ENCODE measurements at places on chromosomes 1 and 21.

- no peak for DNase-seq
These were observed 1.4 kb downstream of the RAVER2 start for GRCh38 chr1:64745986-64746940.

DNA sequence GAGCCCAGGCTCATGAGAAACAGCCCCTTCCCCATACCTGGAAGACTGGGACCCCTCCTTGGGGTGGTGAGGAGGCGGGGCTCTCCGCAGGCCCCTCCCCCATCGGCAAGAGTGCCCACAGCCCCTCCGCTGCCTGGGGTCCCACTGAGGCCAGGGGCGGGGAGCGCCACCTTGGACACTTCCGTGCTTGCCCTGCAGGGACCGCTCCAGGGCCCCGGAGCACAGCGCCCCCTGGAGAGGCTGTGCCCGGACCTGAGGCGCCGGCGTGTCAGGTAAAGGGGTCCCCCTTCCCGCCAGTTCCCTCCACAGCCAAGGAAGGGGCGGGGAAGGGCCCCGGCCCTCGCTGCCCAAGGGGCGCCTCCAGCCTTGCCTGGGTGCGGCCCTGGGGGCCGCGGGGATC is 21.5 kb downstream of the INAVA start:
- no peak for DNase-seq

GRCh38 chr1:44962729-44963128 is 23.7 kb downstream of the EIF2B3 start:
- no peak for DNase-seq

DNA sequence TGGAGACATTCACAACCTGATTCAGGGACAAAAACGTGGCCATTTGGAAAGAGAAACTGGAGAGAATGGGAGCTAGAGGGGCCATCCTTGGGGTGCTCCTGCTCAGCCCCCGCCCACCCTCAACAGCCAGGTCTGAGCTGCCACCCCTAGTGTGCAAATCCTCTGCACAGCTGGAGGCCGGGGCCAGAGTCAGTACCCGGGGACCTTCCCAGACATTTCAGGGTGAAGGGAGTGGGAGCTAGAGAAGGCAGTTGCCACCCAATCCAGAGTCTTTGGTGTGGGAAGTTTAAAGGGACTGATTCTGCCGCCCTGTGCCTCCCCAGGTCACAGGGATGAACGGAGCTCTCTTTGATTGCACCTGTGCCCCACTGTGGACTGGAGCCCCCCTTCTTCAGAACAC is 397.4 kb downstream of the MATN1 start:
- DNase-seq: no peak

DNA sequence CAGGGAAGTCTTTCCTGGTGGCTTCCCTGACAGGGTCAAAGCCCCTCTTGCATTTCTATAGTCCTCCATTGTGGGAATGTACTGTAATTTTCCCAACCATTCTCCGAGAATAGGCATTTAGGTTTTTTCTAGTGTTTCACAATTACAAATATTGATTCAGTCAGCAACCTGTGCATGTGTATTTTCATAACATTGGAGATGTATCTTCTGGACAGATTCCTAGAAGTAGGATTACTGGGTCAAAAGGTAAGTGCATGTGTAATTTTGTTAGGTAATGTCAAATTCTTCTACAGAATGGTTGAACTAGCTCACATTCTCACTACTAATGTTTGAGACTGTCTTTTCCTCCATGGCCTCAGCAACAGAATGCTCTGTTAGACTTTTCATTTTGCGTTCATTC is 8.3 kb upstream of the PLA2G2A start:
- no peak for DNase-seq

- DNase-seq: no peak
These were observed 10.9 kb downstream of the MYBPHL start for GRCh38 chr1:109295712-109296415.

DNA sequence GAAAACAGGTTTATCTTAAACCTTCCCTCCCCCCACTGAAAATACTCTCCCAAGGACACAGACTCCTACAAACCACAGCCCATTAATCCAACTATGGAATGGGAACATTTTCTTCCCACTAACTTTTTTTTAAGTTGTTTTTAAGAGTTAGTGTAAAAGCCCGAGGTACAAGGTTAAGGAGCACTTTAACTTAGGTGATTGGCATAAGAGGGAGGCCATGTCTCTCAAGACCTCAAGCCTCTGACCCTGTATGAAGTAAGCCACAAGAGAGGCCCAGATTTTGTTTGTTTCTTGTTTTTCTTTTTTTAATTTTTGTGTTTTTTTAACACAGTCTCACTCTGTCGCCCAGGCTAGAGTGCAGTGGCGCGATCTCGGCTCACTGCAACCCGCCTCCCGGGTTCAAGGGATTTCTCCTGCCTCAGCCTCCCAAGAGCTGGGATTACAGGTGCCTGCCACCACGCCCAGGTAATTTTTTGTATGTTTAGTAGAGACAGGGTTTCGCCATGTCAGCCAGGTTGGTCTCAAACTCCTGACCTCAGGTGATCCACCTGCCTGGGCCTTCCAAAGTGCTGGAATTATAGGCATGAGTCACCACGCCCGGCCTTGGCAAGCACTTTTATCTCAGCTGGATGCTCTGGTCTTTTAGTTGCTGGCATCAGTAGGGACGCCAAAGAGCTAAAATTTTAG is 14.4 kb downstream of the ARMH1 start:
- no peak for DNase-seq

DNA sequence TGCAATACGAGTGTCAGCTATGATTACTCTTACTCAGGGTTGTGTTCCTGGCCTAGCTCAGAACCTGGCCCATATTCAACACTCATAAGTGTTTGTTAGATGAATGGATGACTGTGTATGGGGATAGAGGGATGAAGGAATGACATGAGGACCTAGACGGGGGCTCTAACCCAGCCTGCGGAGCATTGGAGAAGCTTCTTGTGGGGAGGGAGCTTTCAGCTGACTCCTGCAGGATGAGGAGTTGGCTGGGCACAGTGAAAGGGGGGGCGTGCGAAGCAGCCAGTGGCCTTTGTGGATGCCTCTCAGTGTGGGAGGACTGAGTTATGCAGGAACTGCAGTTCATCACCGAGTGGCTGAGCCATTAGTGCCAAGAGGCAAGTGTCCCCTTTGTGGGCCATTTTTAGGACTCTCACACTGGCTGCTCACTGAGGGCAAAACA is 1.2 kb upstream of the EXTL1 start:
- DNase-seq: no peak

DNA sequence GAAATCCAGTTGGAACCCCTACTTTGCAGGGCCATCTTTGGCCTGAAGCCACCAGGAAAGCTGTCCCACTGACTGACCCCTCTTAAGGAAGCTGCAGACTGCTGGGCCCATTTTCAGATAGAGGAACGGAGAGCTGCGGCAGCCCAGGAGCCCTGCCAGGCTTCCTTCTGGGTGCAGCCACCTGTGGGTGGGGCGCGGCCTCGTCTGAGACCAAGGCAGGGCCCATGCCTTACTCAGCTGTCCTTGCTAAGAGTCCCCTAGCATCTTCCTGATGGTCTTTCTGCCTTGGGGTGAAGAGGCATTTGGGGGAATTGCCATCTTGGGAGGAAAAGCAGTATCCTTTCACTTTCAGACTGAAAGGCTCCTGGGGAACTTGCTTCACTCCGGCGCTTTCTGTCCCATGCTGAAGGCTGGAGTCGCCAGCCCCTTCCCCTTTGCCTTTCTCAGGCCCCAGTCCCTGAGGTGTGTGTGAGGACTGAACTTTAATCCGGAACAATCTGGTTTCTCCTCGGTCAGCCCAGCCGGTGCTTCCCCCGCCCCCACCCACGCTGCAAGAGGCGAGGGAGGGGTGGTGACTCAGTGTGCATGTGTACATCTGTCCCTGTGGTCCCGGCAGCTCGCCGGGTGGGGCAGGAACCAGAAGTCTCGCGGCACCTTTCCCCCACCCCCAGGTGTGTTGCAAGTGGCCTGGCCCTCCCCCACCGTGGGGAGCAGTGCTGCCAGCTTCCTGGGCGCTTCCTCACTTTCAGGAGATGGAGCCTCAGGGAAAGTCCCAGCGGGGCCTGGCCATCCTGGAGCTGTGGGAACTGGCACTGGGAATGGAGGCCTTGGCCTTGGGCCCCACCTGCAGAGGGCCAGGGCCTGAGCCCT is 5.1 kb downstream of the ZC3H12A start:
- DNase-seq: peak; percentile 90

- DNase-seq: no peak
These were observed 31.5 kb downstream of the LGR6 start for GRCh38 chr1:202225131-202225530.

DNA sequence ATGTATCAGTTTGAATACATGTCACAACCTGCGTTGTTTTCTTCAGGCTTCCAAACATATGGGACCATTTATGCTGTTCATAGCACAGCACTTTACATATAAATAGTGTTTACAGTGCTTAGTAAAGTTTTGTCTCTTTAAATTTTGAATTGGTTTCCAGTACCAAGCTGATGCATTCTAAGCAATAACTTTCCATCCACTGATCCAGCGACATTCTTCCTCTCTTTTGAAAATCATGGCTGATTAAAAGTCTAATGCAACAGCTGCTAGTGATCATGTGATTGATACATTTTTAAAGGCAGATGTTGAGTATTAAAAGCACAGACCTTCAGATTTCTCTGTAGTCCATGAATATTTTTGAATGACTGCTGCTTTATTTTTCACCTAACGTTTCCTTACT is 154.9 kb downstream of the PTPRC start:
- DNase-seq: no peak

DNA sequence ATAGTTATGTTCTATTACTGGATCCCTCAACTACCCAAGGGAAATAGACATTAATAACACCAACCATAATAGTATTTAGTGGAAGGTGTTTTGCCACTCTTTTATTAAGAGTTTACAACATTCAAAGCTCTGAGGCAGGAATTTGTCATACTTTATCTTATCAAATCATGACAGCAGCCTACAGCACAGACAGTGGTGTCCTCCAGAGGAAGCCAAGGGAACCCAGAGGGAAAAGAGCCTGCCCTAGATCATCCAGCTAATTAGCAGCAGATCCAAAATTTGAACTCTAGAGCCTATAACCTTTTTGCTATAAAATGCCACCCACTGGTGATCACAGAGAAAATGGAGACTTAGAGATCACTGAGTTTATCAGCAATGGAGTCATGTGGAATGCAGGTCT is 18.2 kb downstream of the VAV3 start:
- DNase-seq: no peak

GRCh38 chr1:215730600-215730999 is 163.5 kb downstream of the KCTD3 start:
- no peak for DNase-seq

DNA sequence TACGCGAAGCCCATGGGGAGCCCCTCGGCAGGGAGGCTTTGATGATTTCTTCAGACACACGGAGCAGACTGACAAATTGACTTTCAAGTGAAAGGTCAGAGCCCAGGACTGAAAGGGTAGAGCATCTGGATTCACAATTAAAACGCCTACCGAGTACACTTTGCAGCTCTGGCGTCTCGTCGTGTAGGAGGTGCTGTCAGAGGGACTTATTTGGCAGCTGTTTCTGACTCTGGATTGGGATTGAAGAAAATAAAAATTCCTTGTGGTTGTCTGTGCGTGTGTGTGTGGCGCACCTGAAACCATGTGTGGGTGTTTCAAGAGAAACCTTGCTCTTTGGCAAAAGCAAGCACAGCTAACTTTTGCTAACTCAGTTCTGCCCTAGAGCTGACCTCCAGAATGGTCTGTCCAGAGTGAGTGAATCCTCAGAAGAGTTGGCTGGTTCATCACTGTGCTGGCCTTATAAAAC is 348.7 kb downstream of the HLX start:
- DNase-seq: no peak

DNA sequence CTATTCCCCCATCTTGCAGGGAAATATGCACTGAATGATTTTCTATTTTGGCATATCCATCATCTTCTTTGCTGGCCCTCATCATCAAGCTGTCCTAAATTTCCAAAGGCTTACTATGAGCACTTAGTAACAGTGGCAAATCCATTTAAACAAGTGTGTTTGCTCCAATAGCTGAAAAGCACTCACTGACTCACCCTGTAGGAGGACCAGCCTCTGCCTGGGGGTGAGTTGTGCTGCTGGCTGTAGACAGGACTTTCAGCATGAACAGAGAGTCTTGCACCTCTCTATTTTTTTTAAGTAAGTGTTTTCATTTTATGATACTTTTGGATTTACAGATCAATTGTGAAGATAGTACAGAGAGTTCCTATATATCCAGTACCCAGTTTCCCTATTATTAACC is 97.3 kb downstream of the SLC35F3 start:
- no peak for DNase-seq

GRCh38 chr21:42039911-42040351 is 29.8 kb upstream of the ZBTB21 start:
- DNase-seq: no peak

DNA sequence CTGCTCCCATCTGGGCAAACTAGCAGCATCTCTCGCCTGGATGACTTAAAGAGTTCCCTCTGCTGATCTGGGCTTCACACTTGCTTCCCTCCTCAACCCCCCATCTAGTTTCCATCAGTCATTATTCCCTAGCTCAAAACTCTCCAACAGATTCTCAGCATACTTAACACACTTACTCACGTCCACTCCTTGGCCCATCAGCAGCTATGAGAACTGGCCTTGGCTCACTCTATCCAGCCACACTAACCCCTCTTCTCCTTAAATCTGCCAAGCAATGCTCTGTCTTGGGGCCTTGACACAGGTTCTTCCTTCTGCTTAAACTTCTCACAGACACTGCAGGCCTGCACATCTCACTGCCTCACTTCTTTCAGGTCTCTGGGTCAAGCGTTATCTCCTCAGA is 41.6 kb downstream of the GNG12 start:
- no peak for DNase-seq

- DNase-seq: no peak
These were observed 6.4 kb downstream of the TRIM11 start for GRCh38 chr1:228400237-228400651.

- DNase-seq: no peak
These were observed 44.7 kb downstream of the YARS1 start for GRCh38 chr1:32772281-32773017.

DNA sequence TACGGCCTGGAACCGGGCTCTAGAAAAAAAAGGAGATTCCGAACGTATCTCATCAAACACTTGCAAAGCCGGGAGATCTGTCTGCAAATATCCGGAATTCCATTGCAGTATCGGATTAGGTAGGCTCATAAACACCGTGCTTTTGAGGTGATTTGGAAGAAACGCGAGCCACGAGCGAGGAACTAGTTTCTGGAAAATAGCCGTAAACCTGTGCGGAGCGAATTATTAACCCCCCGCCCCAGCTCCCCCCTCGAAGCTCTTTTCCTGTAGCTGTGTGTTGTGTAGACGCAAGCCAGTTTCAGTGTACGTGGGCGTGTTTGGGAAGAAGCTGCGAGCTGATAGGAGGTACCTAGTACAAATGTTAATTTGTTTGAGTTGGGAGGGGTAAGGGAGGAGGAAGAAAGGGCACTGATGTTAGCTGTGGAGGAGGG is 1.1 kb downstream of the RALGPS2 start:
- peak; percentile 68 for DNase-seq
